Activated CD4-positive, alpha-beta T cell treated with anti-CD3 and anti-CD28 coated beads for 4 hours (primary cell): ENCODE measurements at places on chromosomes 6 and 20.

GRCh38 chr6:39830444-39830843 is 38.3 kb downstream of the DAAM2 start:
- no peak for DNase-seq

DNA sequence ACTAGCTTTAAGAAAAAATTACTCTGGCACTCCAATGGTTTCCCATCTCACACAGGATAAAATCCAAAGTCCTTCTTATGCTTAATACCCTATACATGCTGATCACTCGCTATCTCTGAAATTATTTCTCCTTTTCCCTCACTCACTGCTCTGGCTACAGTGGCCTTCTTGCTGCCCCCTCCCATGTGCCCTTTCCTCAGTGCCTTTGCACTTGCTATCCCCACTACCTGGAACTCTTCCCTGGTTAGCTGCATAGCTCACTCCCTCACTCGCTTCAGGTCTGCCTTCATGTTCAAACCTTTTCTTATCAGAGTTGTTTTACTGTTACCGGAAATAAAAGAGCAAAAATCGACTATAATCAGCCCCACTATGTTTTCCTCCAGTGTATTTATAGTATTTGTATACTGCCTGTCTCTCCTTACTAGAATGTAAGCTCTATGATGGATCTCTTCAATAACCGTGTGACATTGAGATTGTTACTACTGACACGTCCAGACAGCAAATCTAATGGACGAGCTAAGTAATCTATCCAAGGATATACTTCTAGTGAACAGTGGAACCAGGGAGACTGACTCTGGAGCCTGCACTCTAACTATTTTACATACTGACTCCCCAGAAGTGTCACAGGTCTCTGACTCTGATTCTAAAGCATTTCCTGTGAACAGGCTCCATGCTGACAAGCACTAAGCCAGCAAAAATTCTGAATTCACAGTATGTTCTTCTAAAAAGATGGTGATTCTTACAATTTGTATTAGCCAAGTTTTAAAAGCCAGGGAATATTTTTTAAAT is 25.1 kb downstream of the FKBP5 start:
- no peak for DNase-seq

GRCh38 chr6:42403831-42404230 is 47.9 kb downstream of the TRERF1 start:
- DNase-seq = no peak

DNA sequence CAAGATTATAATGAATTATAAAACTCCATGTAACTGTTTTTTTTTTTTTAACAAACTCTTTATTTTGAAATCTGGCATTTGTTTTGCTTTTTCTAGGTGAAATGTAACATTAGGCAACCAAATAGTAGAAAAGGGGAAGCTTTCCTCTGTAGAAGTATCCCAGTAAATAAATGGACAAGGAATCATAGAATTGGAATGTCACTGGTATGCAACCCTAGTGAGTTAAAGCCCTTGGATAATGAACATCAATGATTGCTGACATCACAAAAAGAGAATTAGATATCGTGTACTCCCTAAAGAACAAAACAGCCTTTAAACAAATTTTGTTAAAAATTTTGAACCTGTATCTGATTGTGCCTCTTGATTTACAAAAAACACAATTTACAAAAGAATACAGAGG is 93.9 kb upstream of the OGFRL1 start:
- no peak for DNase-seq

DNA sequence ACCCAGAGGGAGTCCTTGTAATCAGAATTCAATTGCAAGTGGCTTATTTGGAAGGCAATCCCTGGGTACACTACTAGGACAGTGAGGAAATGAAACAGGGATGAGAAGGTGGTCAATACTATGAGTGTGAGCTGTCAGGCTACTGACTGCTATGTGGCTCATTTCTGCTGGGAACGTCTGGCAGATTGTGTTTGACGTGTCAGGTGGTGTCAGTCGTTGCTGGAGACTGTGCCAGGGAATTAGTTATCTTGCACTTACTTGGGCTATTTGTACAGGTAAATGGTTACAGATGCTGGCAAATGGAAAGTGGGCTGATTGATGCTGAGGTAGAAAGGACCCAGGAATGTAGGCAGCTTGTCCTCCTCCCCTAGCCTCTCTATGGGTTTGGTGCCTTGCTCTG is 17.4 kb downstream of the CST4 start:
- no peak for DNase-seq

- no peak for DNase-seq
Observed at GRCh38 chr20:50379049-50379990, 130.9 kb upstream of the PTPN1 start.

DNA sequence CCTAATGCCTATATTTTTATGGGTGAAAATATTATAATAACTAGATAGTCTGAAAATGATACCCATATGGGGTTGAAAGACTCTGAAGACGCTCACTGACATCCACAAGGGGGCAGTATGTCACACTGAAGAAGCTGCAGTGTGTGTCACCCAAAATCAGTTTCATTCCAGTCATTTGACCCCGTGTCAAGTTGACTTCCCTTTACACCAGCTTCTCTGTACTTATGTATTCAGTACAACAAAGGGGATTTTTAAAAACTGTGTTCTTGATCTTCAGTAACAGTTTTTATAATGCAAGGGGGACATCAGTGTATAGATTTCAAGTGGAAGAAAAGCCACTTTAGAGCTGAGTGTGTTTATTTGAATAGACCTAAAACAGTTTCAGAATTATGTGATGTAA is 19.3 kb downstream of the FAXC start:
- peak; percentile 47 for DNase-seq

DNA sequence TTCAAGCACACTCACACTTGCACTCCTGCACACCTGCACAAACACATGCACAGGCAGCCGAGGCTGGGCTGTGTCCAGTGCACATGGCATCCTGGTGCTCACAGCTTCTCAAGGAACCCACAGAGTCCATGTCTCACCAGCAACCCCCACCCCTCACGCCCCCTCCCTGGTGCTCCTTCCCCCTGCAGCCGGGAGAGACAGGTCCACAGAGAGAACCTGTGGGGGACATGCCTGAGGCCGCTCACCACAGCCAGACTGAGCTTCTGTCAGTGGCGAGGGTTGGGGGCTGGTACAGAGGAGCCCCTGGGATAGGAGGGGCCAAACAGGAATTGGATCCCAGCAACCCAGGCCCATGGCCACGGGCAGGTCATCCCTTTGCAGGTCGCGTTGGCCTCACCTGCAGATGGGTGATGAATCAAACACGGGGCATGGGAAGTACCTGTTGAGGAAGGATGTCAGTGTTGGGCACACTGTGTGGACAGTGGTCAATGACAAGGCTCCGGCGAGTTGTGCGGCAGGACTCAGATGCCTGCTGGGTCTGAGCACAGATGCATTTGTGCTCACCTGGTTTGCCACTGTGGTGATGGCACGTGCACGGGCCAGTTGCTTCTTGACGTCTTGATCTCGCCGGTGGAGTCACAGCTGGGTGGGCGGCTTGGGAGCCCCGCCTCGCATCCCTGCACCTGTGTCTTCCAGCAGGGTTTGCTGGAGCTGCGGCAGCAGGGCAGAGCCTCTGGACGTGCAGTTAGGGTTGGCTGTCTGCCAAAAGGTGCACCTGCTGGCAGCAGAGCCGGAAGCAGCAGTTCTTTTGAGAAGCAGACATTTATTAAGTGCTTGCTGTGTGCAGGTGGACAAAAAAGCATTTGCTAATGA is 113.0 kb downstream of the ERMARD start:
- no peak for DNase-seq

GRCh38 chr6:34025112-34025807 is 120.6 kb downstream of the GRM4 start:
- no peak for DNase-seq

GRCh38 chr20:24357177-24357576 is 112.3 kb upstream of the SYNDIG1 start:
- DNase-seq = no peak
